SIG-M5 (cell line): ENCODE measurements at places on chromosomes 13 and 19.

DNA sequence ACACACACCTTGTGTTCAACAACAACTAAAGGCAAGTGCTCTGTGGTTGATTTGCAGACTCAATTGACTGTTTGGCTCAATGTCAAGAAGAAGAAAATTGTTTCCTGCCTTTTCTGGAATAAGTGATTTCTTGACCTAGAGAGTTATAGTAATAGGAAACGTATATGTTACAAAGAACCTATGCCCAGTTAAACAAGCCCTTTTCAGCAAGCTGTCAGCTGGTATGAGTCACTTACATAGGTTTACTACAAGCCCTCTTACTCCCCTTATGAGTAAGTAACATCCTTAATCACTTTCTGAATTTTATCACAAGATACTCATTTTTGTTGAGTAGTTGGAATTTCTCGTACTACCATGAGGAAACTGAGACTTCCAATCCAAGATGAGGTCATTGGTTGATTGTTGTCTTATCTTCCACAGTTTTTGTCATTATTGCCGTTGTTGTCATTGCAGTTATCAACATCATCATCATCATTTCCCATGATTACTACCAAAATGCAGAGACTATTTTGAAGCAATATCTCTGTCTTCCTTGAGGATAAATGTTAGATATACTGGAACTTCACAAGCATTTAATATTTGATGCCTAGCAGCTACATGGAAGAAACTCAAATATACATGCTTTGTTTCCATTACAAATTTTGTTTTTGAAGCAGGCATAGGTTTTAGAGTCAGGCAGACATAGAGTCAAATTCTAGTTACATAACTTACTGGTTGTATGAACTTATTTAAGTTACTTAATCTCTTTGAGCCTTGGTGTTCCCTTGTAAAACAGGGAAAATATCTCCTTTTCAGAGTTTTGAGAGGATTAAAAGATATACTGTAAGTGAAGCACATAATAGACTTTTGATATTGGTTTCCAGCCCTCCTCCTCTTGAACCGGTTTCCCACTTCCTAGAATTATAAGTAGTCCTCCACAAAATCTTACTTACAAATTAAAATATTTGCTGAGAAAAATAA is 106.0 kb downstream of the RAP2A start:
- no peak for DNase-seq

DNA sequence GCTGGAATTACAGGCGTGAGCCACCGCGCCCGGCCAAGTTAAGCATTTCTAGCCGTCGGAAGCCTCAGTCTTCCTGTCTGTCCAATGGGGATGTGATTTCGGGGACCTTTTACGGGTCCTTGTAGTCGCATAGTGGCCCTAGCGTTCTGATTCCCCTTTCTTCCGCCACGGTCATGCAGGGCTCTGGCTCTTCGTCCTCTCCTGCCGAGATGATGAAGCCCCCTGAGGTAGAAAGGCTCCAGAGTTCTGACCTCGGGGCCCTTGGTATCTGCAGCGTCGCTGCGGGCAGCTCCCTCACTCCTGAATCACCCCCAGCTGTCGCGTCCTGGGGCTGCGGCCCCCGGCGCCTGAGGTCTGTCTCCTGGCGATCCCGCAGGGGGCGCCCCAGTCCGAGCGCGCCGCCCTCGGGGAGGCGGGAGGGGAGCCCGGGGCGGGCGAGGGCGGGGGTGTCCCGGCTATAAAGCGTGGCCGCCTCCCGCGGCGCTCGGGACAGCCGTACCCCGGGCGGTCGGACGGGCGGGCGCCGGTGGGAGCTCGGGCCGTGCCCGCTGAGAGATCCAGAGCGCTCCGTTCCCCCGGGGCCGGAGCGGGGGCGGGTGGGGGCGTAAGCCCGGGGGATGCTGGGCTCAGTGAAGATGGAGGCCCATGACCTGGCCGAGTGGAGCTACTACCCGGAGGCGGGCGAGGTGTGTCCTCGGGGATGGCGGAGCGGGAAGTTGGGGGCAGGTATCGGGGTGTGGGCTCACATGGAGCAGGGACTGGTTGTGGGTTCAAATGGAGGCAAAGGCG is at the start of gene FOXA3:
FOXA3 (plus strand) TSS at position 487 of the 789 bp plus-strand sequence; CDS start at position 618, 131 bp downstream.
- no peak for DNase-seq

DNA sequence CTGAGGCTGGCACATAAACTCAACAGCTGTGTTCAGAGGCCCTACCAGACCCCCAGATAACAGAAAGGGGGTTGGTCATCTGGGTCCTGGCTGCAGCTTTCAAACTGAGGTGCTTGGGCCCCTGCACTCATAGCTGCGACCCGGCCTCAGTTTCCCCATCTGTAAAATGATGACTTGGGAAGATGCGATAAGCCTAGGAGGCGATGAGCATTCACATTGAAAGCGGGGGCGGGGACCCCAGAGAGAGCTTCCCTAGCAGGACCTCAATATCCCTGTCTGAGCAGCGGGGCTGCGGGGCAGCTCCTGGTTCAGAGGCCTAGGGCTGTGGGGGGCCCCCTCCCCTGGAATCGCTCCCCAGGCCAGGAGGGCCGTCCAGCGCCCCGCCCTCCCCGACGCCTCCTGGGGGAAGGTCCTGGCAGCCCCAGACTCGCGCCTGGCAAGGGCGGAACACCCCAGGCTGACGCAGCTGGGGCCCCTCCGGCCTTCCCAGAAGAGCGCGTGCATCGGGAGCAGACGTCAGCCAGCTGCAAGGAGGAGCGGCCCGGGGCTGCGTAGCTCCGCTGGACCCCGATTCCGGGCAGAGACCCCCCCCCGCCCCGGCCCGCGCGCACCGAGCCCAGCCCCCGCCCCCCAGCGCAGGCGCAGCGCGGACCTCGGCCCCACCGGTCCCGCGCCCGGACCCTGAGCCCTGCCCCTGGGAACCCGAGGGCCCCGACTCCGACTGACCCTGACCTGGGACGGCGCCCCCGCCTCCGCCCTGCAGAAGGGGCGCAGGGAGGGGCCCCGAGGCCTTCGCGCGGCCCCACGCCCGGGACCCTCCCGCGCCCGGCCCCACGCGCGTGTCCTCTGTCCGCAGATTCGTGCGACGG is 3.5 kb downstream of the FSTL3 start:
- no peak for DNase-seq

- no peak for DNase-seq
Measured at GRCh38 chr13:42907745-42908144, 84.3 kb downstream of the EPSTI1 start.

GRCh38 chr19:5827342-5827890 is 12.1 kb downstream of the FUT6 start:
- DNase-seq, result no peak

DNA sequence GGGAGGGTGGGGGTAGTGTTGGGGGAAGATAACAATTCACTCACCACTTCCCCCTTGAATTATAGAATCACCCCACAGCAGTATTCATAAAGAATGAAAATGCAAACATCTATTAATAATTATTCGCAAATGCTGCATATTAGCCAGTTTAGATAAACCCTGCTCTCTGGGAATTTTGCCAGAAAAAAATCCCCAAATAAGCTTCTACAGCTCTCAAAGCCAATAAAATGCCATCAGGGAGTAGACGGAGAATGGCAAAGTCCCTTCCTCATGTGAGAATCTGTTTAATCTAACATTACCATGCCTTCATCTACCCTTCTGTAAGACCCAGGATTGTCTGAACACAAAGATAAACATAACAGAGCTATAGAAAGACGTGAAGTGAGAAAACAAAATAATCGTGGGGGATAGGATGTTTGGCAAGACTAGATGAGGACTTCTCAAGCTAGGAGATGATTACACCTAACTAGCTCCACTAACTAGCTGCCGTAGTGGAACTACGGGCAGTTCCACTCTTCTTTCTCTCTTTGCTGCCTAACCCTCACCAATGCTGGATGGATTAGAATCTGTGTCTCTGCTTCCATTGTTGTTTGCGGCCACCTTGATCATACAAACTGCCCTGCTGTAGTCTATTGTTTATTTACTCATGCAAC is 32.4 kb upstream of the CACNA1A start:
- DNase-seq, result no peak

DNA sequence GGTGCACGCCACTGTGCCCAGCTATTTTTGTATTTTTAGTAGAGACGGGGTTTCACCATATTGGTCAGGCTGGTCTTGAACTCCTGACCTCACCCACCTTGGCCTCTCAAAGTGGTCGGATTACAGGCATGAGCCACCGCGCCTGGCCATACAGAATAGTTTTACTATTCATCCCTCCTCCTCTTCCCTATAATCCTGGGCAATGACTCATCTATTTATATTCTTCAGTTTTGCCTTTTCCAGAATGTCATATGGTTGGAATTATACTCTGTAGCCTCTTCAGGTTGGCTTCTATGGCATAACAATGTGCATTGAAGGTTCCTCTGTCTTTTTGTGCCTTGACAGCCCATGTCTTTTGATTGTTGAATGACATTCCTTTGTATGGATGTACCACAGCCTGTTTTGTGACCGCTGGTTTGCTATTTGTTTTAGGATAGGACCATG is 22.2 kb upstream of the LRP3 start:
- no peak for DNase-seq
